Smooth muscle cell of the pulmonary artery (primary cell): ENCODE measurements at places on chromosomes 3 and 15. TPM values are rescaled to one million over a fixed set of nuclear protein-coding genes. Genes with fewer than 3 reads are reported as not detected.

The LSAMP gene
- total RNA-seq: 1.0 and 3.2 TPM in 2 replicates

The HAPLN3 gene
- 19.2 and 26.2 TPM in 2 replicates for total RNA-seq

The MNS1 gene
- 0.30 and 2.3 TPM in 2 replicates for total RNA-seq

The RLBP1 gene
- total RNA-seq: not detected in 2 replicates

The XYLB gene
- total RNA-seq: 6.4 and 8.8 TPM in 2 replicates

The ATP8B4 gene
- 1.7 and 3.8 TPM in 2 replicates for total RNA-seq

The GOLGA8T gene
- total RNA-seq: 0.13 and 0.17 TPM in 2 replicates
